Stimulated activated CD4-positive, alpha-beta T cell treated with anti-CD3 and anti-CD28 coated beads, Interleukin-12 subunit alpha, Interleukin-12 subunit beta, amount 100 ng/mL, for 4 hours (primary cell): ENCODE measurements at places on chromosomes 7 and 10.

DNA sequence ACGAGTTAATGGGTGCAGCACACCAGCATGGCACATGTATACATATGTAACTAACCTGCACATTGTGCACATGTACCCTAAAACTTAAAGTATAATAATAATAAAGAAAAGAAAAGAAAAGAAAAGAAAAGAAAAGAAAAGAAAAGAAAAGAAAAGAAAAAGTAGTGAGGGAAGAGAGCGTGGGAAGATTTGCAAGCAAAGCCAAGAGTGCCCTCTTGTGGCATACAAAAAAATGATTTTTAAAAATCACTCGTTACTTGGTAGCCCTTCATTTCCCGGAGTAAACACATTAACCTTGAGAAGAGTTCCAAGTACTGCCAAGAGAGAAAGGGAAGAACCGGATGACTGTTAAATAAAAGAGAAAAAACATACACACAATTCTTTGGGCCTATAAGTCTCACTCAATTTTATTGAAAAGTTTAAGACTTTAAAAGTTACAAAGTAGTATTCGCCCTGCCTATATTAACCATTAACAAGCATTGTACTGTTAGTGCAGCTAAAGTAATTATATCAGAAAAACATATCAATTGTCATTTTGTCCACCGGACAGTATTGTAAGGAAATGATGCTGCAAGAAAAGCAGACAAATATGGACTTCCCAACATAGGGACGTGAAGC is 6.2 kb upstream of the CH25H start:
- DNase-seq: no peak

DNA sequence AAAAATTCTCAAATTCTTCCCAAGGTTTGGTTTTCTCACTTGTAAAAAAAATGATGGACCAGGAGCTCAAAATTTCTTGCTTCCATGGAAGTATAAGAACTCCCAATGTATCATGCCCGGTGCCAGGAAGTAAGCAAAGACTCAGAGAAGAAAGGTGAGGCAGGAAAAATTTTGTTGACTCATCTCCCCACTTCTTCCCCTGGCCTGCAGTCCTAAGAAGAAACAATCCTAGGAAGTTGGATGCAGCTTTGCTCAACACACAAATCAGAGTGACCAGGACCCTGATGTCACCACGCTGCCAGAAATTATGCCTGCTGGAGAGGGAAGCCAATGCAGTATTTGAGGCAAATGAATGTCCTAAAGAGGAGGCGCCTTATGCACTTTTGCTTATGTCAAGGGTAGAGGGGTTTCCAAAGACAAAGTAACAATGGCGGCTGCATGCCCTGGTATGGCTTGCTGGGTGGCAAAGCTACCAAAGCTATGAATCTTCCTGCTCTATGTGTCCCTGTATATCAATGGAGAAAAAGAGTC is 163.6 kb downstream of the NEURL1 start:
- no peak for DNase-seq

GRCh38 chr10:86688398-86688921 is 20.1 kb downstream of the LDB3 start:
- DNase-seq: peak; percentile 33

GRCh38 chr10:98134431-98135221 is at the start of gene R3HCC1L:
Gene R3HCC1L, plus strand, starts transcription at chr10:98134657. Its CDS starts 73,458 bp downstream, at chr10:98208115.
- DNase-seq: peak; percentile 91

DNA sequence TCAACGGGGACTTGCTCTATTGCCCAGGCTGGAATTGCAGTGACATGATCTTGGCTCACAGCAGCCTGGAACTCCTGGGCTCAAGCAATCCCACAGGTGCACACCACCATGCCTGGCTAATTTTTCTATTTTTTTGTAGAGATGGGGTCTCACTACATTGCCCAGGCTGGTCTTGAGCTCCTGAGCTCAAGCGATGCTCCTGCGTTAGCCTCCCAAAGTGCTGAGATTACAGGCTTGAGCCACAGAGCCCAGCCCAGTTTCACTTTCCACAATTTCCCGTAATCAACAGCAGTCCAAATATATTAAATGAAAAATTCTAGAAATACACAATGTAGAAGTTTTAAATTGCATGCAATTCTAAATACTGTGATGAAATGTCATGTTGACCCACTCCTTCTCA is 24.0 kb downstream of the SEPTIN14 start:
- no peak for DNase-seq

GRCh38 chr7:148978091-148978490 is 50.2 kb downstream of the PDIA4 start:
- no peak for DNase-seq

DNA sequence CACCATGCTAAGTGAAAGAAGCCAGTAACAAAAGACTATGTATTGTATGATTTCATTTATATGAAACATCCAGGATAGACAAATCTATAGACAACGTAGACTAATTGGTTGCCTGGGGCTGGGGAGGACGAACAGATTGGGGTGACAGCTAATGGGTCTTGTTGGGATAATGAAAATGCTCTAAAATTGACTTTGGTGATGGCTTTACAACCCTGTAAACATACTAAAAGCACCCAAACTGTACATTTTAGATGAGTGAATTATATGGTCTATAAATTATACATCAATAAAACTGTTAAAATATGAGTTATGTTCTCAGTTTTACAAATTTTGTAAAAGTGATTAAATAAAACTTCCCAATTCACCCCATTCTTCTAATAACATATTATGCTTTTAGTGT is 261.5 kb downstream of the ELMO1 start:
- no peak for DNase-seq

GRCh38 chr10:114195079-114195478 is 15.9 kb downstream of the TDRD1 start:
- DNase-seq: no peak

GRCh38 chr10:12839941-12840611 is 161.4 kb downstream of the CCDC3 start:
- DNase-seq: no peak

- DNase-seq: no peak
Observed at GRCh38 chr7:23918856-23919255, 208.8 kb downstream of the STK31 start.

GRCh38 chr7:66505009-66505408 is 123.7 kb upstream of the KCTD7 start:
- no peak for DNase-seq

DNA sequence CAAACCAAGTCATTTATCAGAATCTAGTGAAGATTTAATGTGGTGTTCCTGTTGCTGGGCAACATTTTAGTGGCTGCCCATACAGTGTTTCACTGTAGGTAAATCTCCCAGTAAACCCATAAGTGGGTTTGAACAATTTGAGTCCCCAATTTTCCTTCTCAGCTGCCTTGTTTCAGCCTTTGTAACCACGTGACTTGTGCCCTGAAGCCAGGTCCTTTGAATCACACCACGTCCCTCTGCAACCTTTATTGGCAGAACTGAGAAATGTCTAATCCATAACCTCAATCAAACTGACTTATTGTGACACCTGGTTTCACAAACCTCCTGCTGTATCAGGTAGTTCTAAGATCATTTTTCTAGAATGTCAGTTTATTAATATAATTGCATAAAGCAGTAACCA is 30.1 kb downstream of the SND1 start:
- DNase-seq: no peak

DNA sequence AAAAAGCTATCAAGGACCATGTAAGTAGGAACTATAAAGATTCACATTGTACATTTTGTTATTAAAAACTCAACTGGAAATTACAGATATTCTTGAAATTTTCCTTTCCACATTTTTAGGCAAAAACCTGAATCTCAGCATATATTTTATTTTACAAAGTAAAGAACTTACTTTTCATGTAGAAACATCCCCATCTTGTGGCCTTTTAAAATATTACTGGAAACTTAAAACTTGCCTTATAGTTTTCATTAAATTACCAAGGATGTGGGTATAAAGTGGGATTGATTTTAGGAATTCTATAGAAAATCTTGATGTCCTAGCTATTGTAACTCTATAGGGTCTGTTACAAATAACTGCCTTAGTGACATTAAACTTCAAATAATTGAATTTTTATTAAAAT is 10.6 kb downstream of the DBF4 start:
- no peak for DNase-seq

DNA sequence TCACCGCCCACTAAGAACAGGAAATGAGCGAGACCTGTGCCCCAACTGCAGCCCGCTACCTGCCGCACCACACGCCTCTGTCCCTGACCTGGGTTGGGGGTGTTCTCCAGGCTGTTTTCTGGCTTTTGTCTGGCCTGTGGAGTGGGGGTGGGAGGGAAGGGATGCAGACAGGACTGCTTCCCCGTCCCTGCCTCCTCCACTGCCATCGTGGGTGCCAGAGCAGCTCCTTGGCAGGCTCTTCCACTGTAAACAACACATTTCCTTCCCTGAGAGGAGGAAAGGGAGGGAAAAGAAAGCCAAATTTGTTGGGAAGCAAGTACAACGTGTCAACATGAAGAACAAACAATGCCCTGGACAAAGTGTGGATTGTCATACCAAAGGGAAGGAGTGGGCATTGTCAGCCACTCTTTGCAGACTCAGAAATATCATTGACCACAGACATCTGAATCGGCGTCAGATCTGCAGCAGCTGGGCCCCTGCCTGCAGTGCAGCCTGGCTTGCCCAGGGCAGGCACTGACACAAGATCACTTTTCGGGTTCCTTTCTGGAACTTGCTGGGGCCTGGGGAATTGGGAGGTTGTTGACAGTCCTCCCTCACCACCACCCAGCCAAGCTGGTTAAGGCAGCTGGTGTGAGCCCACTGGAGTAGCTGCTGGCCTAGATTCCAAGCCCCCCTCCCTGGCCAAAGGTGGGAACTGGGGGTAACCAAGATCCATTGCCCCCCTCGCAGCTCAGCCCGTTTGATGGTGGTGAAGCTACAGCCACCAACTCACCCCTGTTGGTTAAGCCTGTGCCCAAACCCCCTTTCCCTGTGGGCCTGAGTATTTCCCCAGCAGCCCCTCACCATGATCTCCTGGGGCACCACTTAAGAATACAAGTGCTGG is 22.6 kb upstream of the TRIM8 start:
- no peak for DNase-seq

GRCh38 chr7:98119256-98119918 is 12.7 kb downstream of the LMTK2 start:
- no peak for DNase-seq

- DNase-seq: no peak
Observed at GRCh38 chr10:125149036-125149679, 11.2 kb downstream of the CTBP2 start.

DNA sequence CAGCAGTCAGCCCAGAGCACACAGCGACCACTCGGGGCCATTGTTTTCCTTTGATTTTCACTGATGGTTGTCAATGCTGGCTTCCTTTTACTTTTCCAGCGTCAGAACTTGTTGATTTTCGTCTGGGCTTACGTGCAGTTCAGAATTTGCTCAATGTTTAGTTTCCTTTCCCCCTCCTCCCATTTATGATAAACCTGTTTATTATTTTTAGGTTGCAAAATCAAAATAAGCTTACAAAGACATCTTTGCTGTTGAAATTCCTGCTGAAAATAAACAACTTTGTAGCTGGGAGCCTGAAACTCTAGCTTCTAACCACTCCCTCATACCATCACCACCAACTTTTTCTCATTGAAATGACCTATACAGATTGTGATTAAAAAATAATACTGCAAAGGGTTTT is 83.1 kb upstream of the LYZL1 start:
- DNase-seq: no peak

DNA sequence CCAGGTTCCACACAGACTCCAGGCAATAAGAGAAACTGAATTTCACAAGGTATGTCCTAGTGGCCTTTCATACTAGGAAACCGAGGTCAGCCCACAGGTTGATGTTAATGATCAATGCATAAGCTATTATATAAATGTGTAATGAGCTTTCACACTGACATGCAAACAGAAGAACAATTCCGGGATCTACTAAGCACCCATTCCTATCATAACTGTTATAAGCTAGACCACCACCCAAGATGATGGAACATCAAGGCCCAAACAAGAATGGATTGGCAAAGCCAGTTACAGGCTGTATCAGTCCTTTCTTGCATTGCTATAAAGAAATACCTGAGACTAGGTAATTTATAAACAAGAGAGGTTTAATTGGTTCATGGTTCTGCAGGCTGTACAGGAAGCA is 15.2 kb downstream of the SORBS1 start:
- DNase-seq: no peak

DNA sequence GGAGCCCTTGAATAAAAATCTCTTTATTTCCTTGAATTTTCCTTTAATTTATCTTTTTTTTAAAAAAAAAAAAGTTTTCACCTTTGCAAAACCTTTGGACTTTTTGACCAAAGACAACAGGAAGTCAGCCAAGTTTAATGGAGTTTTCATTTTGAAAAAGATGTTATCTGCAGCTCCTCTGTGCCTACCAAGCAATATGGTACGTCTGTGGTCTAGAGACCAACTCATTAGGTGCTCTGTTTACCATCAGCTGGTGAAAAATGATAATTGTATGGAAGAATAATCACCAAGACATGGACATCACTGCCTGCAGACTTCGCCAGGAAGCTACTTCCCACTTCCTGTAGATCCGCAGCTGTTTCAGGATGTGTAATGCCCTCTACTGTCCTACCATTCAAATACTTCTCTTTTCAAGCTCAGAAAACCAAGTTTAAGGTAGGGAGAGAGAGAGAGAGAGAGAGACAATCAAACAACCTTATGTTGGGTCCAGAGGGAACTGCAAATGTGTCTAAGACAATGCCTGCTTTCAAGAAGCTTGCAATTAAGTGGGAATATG is 18.7 kb downstream of the PLXNA4 start:
- DNase-seq: no peak

DNA sequence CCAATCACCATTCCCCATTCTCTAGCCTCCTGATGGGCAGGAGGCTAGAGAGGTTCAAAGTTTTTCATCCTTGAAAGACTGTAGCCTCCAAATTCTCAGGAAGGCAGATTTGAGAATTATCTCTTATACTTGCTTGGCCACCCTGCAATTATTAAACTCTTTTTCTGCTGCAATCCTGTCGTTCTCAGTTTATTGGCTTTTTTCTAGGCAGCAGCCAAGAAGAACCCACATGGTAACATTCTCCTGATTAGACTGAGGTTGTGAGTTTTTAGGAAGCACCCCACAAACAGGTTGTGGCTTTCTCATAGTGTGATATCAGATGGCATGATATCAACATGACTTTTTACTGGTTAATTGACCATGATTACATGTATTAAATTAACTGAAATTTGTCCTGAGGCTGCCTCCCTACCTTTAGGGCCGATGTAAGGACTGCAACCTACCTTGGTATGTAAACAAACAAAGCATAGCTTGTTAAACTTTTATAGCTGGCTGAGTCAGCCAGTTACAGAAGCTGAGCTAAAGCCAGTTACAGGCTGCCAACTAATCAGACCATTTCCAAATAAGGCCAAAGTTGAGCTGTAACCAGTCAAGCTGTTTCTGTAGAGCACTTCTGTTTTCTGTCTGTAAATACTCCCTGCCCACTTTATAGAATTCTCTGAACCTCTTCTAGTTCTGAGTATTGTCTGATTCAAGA is 3.2 kb upstream of the ZNF248 start:
- no peak for DNase-seq

GRCh38 chr7:111438369-111439289 is 123.7 kb downstream of the IMMP2L start:
- DNase-seq: no peak

DNA sequence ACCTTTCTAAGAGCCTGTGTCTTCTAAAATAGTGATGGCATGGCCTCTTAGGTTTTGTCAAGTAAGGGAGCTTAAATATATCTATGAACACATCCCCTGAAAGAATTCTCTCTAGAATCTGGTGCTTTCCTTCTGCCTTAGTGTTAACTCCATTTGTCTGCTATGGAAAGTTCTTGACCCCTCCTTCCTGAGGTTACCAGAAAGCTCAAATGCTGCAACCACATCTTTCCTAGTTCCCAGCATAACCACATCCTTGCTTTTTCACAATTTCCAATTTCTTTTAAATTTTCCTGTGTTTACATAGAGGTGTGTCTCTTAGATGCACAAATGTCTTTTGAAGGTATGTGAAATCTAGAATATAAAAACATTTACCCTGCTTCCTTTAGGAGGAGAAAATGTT is 16.4 kb upstream of the GSDME start:
- DNase-seq: no peak

- DNase-seq: no peak
Observed at GRCh38 chr10:107275806-107276205, 111.3 kb upstream of the SORCS1 start.
